ENCODE measurements at places on chromosomes 2 and 18.

DNA sequence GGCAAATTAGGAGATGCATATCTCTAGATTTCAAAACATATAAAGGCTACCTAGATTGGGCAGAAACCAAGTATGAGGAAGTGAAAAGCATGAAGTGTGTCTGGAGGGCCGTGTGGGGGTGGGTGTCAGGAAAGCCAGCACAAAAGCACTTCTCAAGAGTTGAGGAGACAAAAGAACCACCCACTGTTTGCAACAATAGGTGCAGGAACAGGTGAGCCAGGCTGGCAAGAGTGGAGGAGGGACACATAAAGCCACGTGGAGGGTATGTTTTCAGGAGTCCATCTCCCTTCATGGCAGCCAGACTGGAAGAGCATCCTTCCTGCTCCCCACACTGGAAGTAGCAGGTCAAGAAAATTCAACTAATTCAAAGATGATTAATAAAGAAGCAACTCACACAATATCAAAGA lies 96.4 kb downstream of the CERS6 start:
- DNase-seq, result no peak

GRCh38 chr2:190583507-190584337 lies 49.2 kb upstream of the NEMP2 start:
- DNase-seq, result no peak

GRCh38 chr2:66538291-66538690 lies 103.4 kb downstream of the MEIS1 start:
- DNase-seq, result no peak

- DNase-seq, result no peak
These were observed 1383.7 kb downstream of the LRP1B start for GRCh38 chr2:140747090-140747489.

- DNase-seq, result no peak
These were observed 80.9 kb downstream of the CERS6 start for GRCh38 chr2:168536925-168537466.

DNA sequence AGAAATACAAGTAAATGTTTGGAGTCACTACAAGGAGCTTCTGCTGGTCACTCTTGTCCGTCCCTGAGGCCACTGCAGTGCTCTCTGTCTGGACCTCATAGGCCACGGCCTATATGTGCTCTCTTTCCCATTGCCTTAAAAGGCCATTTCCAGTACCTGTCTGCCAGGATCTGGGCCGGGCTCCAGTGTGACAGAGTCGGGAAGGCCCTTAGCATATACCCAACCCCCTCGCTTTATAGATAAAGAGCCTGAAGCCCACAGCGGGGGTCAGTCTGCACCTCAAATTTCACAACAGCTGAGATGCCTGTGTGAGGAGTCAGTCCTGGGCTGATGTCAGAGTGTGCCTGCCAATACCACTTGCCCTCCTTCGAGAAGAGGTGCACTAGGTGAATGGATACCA lies 39.9 kb downstream of the ADD2 start:
- no peak for DNase-seq

GRCh38 chr2:158921599-158922408 lies 46.6 kb upstream of the TANC1 start:
- DNase-seq, result no peak

DNA sequence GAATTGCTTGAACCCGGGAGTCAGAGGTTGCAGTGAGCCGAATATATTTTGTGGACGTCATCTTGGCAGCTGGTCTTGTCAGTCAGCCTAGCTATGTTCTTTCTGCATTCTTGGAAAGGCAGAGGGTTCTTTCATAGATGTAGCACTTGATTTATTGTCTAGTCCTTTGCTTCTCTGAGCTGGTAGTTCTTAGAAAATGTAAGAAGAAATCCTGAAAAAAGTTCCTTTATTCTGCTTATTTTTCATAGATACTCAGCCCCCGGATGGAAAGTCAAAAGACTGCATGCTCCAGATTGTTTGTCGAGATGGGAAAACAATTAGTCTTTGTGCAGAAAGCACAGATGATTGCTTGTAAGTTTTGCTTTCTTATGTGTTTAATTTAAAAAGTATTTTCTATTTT lies 21.3 kb downstream of the PLEKHB2 start:
- DNase-seq, result no peak

GRCh38 chr2:117618607-117619006 lies 195.9 kb upstream of the DDX18 start:
- no peak for DNase-seq

- DNase-seq, result no peak
These were observed 336.1 kb upstream of the SKOR2 start for GRCh38 chr18:47587587-47587986.

DNA sequence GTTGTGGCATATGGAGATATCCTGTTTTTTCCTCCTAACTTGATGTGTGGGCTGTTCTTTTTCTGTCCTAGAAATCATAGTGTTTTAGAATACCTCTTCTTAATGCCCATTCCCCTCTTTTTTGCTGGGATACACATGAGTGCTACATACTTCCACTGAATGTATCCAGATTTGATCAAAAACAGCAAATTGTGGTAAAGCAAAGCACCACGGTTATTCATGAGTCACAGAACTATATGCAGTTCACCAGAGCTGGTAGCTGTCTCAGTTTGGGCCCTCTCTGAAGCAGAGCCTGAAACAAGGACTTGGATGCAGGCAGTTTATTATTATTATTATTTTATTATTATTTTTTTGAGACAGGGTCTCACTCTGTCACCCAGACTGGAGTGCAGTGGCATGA lies 69.9 kb upstream of the CTLA4 start:
- no peak for DNase-seq

- DNase-seq, result no peak
These were observed 36.8 kb downstream of the DRC1 start for GRCh38 chr2:26438526-26438925.

DNA sequence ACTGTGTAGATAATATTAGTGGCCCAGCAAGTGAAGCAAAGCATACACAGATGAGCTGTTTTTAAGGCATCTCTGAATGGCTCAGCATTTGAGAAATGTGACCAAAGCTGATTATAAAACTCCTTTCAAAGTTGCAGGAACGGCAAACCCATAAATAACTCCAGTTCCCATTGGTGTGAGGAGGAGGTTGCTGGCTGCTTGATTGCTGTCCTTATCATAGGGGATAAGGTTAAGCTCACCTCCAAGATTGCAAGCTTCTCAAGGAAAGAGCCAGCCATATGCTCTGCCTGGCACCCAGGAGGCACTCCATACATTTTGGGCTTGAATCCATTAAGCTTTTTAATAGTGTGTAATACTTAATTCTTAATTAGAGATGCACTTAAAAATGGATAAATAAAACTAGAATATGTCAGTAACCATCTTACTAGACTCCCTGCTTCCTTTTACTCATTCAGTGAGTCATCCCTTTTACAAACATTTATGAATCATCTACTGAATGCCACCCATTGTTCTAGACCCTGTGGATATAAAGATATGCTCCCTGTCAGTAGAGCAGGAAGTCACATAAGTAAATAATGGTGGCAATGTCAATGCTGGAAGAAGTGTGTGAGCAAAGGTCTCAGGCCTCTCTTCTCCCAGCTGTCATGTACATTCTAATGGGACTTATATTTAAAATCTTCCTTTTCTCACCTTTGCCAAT lies 99.3 kb downstream of the SPATS2L start:
- peak; percentile 86 for DNase-seq

GRCh38 chr2:26173776-26174482 lies 1.0 kb downstream of the GAREM2 start:
- DNase-seq, result no peak

DNA sequence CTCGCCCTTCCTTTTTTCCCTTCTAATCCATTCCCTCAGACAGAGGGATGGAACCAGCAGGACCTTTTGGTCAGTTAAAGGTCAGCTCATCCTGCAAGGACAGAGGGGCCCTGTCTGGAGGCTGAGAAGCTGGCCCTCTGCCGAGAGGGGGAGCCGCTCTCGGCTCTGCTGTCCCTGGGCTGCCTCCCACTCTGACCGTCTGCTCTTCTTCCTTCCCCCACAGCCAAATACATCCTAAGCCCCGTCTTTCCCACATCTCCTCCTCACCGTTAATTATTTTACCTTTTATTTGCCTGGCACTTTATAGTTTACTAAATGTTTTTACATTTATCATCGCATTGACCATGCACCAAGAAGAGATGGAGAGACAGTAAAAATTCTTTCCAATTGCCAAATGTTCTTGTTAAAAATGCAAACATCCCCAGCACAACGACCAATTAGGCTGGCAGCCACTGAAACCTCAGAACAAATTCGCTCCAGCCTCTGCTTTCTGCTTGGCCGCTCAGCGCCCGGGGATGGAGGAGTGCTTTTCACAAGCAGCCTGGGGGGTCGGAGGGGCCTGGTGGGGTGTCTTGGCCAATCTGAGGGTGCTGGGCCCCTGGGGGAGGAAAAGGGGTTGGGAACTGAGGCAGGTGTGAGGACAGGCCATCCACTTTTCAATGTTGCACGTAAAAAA lies 123.7 kb downstream of the TNS1 start:
- DNase-seq, result no peak

GRCh38 chr2:239190361-239190760 lies 210.5 kb downstream of the HDAC4 start:
- no peak for DNase-seq

DNA sequence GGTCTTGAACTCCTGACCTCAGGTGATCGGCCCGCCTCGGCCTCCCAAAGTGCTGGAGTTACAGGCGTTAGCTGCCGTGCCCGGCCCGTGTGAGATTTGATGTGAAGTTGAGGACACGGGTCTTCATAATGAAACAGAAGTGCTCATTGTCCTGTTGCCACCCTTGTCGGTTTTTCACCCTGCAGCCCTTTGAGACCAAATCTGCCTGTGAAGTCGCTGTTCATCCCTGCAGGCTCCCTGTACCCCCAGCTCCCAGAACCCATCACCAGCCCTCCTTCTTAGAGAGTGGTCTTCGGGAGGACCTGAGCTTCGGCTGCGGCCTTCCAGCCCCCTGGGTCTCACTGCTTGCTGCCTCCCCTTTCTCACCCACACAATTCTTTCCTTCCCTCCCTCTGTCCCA lies 325.2 kb downstream of the GBX2 start:
- DNase-seq, result no peak

- no peak for DNase-seq
These were observed 4.0 kb downstream of the DOK1 start for GRCh38 chr2:74558284-74559230.

- no peak for DNase-seq
These were observed 22.5 kb downstream of the ELMOD3 start for GRCh38 chr2:85377083-85377482.

DNA sequence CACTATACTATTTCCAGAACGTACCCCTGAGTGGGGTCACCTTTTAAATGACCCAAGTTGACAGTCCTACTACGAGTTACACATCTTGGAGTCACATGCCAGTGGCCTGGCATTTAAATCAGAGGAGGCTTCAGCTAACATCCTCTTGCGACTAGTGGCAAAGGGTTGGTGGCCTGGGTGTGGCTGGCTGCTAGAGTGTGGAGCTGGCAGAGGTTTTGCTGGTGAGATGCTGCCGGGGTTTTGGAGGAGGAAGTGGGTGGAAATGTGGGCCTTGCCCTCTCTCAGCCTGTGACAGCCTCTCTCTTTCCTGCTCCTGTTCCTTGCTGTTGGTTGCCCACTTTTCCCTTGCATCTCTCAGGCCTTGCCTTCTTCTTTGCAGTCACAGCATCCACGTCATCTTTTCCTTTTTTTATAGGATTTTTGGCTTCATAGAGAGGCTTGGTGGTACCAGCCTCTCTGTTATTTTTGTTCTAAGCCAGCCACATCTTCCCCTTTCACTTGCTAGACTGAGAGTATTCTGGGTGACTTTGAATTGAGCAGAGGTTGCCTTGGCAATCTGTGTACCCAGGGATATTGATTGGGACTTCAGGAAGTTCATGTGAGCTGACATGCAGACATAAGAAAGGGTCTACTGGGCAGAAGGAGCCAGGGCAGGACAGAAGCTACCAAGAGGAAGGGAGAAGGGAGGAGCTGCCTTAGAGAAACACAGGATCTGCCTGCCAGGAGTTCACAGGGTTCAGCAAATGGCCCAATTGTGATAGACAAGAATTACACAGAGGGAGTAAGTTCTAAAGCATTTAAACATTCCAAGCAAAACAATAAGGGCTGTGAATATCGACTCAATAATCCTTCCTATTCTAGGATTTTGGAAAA lies 55.4 kb downstream of the CDC42EP3 start:
- DNase-seq, result no peak

GRCh38 chr2:174108579-174108978 lies 139.8 kb downstream of the OLA1 start:
- DNase-seq, result no peak

- DNase-seq, result no peak
These were observed 706 bp downstream of the UBXN2A start for GRCh38 chr2:23940718-23941620.

DNA sequence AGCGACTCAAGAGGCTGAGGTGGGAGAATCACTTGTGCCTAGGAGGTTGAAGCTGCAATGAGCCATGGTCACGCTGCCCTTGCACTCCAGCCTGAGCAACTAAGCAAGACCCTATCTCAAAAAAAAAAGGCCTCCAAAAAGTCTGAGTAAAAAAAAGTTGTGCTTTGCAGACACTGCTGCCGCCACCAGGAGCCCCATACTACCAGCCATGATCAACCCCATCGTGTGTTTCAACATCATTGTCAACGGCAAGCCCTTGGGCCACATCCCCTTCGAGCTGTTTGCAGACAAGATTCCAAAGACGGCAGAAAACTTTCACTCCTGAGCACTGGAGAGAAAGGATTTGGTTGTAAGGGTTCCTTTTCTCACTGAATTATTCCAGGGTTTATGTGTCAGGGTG lies 137.1 kb downstream of the INO80D start:
- no peak for DNase-seq

DNA sequence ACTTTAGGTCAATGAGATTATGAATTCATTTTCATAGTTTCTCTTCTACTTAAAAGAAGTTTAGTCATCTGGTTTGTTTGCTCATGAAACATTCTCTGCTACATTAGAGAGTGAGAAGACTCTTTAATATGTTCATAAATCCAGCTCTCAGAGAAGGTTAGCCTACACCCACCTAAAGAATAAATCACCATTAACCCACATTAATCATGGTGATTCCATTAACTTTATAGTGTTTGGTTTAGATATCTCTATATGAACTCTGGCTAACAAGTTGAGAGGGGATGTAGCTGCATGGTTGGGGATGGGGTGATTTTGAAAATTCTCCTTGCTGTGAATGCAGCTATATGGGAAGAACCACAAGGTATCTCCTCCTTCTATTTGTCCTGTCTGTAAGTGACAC lies 10.7 kb downstream of the TFPI start:
- no peak for DNase-seq

- no peak for DNase-seq
These were observed 9.8 kb downstream of the PTPRN start for GRCh38 chr2:219299372-219299760.

DNA sequence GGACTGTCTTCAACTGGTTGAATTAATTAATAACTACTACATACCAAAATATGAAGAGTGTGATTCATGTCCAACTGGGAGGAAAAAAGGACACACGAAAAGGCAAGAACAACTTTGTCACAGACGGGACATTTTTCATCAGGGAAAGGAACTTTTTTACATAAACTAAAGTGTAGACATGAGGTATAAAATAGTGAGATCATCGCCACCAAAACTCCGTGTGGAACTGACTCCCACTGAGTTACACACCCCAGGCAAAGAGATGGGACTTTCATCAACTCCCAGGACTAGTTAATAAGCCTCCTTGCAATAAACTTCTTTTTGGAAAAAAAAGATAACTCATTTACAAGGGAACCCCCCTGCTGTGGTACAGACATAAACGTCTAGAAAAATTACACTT lies 12.9 kb upstream of the NMI start:
- no peak for DNase-seq
